ENCODE measurements at places on chromosomes 1 and 21. TPM values are rescaled to one million over a fixed set of nuclear protein-coding genes. Genes with fewer than 3 reads are reported as not detected.

KRTAP20-1 gene
- total RNA-seq, result not detected

TFF3 gene
- total RNA-seq, result 5.5 TPM

FMO4 gene
- total RNA-seq, result 6.6 TPM

OR2L8 gene
- not detected for total RNA-seq

SGIP1 gene
- 2.8 TPM for total RNA-seq

KRTAP12-2 gene
- total RNA-seq, result 8.2 TPM

ASH1L gene
- 54.5 TPM for total RNA-seq

GUCA2B gene
- total RNA-seq, result not detected

CNKSR1 gene
- total RNA-seq, result 45.6 TPM

MAEL gene
- not detected for total RNA-seq

PTPN22 gene
- 0.78 TPM for total RNA-seq

WNT9A gene
- total RNA-seq, result 0.85 TPM

LBR gene
- total RNA-seq, result 21.6 TPM

TRAF3IP3 gene
- 2.0 TPM for total RNA-seq

SMIM1 gene
- total RNA-seq, result not detected

EIF4G3 gene
- total RNA-seq, result 40.6 TPM

PTPRU gene
- total RNA-seq, result 28.9 TPM

EPHB2 gene
- total RNA-seq, result 4.0 TPM

SPATA21 gene
- total RNA-seq, result not detected

KRTAP13-2 gene
- not detected for total RNA-seq

RGS1 gene
- 18.0 TPM for total RNA-seq

CD101 gene
- total RNA-seq, result 1.2 TPM

HP1BP3 gene
- 165 TPM for total RNA-seq

FCN3 gene
- total RNA-seq, result 2.3 TPM

TTC39A gene
- 10.6 TPM for total RNA-seq

ALX3 gene
- 0.49 TPM for total RNA-seq

Data from suprapubic skin (tissue), 4 donors.